ENCODE measurements at places on chromosomes 6 and 20.

- DNase-seq, result no peak
These were observed 69.5 kb downstream of the DAAM2 start for GRCh38 chr6:39861663-39862062.

DNA sequence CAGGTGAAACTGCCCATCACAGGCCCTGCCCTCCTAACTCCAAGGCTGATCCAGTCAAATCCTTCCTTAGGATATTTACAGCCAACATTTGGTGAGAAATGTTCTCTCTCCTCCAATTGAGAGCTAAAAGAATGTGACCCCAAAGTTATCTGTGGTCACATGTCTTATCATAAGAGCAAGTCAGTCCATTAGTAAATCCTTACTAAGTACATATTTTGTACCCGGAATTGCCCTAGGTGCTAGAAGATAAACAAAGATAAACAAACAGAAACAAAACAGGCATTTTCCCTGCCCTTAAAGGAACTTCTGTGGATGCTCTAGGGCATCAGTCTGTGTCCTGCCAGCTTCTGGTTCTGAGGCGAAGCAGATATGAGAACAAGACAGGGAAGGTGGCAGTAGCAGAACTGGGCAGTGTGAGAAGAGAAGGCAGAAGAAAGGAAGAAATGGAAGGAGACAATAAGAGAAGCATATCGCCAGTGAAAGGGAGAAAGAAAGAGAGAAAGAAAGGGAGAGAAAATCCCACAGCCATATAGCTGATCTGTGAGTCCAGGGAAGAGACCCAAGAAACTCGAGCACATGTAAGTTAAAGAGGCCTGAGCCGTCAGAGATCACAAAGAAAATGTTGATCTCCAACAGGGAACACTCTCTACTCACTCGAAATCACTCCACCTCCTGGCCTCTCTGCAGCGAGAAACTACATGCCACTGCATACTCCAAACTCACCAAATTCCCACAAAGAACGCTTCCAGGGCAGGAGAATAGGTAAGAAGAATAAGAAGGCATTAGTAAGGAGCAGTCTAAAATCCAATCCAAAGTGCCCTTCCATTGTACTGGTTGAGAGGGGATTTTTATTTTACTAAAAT lies 41.7 kb downstream of the CDK5RAP1 start:
- no peak for DNase-seq

GRCh38 chr6:1070085-1070521 lies 241.8 kb upstream of the FOXQ1 start:
- no peak for DNase-seq

DNA sequence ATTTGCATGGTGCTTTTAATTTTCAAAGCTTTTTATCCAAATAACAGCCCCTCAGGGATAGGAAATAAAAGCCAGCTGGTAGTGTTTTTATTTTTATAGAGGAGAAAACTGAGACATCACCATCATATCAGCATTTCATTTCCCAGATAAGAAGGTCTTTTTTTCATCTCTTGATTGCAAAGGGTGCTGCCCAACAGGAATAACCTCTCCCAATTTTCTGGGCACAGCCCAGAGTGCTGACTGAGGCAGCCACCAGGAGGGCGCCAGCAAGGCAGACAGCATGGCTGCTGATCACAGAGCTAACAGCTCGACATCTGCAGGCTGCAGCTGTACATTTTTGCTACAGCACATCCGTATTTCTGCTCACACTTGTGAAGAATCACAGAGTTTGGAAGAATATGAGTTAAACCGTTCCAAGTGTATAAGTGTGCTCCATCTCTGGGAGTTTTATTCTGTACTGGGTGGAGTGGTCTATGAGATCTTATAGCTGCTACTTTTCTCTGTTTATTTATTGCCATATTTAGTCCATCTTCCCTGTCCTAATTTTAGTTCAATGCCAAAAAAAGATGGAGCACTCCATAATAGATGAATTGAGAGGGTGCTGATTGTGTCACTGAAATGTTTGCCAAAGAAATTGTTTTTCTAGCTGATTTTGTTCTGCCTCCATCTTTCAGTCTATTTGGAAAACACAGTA lies 85.5 kb upstream of the C20orf144 start:
- DNase-seq, result no peak

DNA sequence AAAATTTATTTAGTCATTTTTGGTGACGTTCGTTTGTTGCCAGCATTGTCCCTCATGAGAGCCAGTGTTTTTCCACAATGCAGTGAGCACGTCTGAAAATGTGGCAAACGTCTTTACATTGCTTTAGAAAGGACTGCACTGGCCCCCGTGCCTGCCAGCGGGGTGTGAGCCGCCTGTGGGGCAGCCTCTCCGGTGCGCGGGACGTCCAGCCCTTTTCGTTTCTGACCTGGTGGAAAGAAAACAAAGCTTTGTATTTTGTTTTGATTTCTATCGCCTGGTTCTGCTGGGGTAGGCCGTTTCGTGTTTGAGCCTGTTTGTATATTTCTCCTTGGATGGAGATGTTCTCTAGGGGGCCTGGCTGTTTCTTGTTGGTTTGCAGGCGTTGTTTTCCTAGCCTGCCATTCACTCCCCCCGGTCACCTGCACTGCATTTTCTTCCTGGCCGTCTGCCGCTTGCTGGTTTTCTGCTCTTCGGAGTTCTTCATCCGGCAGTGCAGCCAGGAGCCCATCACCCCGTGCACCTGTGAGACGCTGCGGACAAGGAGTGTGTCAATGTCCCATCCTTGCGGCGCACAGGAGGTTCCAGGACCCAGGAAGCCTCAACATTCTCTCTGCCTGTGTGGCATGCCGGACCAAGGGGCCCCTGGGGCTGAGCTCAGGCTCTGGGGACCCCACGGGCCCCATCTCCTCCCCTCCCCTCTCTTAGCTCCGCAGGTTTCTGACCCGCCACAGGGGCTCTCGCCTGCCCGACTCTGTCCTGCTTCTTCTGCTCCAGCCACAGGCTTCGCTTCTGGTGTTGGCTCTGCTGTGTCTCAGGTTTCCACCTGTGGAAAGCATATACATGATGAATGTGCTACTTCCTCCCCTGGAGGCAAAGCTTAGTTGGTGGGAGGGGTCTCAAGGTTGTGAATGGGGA lies 100.5 kb downstream of the CDH4 start:
- DNase-seq, result no peak

DNA sequence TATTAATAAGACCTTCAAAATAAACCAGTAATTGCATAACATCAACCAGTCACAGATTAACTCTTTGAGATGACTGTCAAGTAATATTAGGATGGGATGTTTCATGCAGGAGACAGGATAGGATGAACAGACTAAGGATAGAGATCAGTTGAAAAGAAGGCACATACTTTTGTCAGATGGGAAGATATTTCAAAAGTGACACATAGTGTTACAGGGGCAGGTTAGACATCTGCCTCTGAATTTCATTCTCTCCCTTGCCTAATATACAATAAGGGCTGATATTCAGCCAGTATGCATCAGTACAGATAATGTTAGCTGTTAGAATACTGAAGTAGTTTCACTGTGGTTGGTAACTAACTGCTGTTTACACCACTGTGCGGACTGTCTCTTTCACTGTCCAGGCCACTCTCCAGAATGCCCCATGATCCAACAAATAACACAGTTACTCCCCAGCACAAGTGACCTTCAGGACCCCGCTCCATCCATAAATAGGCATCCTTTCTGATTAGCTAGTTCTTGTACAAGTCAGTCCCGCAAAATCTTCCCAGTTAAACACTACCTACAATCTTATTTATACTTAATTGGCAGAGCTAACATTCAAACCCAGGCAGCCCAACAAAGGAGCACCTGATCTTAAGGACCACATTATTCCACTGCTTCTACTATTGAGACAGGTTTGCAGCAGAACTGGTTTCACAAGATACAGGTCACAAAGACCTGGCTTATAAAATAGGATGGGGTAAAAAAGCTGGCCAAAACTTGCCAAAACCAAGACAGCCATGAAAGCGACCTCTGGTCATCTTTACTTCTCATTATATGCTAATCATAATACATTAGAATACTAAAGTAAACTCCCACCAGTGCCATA lies 21.9 kb upstream of the PLN start:
- no peak for DNase-seq

DNA sequence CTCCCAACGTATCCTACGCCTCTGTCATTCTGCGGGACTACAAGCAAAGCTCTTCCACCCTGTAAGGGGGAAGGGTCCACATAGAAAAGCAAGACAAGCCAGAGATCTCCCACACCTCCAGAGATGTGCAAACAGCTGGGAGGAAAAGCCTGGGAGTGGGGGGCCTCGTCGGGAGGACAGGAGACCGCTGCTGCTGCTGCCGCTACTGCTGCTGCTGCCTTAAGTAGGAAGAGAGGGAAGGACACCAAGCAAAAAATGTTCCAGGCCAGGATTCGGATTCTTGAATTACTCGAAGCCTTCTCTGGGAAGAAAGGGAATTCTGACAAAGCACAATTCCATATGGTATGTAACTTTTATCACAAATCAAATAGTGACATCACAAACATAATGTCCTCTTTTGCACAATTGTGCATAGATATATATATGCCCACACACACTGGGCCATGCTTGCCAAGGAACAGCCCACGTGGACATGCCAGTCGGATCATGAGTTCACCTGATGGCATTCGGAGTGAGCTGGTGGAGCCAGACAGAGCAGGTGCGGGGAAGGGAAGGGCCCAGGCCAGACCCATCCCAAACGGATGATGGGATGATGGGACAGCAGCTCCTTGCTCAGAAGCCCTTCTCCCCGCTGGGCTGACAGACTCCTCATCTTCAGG lies 108.8 kb upstream of the RAB32 start:
- no peak for DNase-seq

DNA sequence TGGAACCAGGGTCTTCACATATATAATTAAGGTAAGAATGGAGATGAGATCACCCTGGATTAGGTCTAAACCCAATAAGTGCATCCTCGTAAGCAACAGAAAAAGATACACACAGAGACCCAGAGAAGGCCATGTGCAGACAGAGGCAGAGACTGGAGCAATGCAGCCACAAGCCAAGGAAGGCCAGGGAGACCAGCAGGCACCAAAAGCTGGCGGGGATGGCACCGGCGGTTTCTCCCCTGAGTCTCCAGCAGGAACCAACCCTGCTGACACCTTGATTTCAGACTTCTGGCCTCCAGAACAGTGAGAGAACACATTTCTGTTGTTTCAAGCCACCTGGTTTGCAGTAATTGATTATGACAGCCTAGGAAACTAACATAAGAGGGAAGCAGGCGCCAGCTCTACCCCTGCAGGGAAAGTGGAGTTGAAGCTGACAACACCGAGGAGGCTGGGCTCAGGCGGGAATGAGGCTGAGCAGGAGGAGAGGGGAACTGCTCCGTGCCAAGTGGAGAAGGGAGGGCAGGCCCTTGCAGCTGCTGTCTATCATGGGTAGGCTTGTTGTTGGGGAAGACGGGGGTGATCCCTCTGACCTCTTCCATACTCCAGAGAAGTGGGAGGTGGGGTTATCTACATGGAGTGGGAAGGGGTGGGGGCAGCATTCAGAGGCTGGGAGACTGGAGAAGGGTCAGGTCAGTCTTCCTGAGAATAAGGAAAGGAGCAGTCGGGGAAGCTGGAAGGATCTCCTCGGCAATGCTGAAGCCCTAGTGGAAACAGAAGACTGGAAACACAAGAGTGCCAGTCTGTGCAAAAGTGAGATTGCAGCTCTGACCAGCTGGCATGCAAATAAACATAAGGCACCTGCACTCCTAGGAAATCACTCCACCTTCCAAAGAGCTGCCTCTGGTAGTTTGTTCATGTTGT lies 72.7 kb downstream of the NFATC2 start:
- DNase-seq, result no peak

- DNase-seq, result no peak
These were observed 4.7 kb downstream of the LINC00237 start for GRCh38 chr20:21101453-21101931.

GRCh38 chr6:34055223-34055933 lies 90.5 kb downstream of the GRM4 start:
- peak; percentile 45 for DNase-seq
